A549 treated with Mapracorat at 1 μM for 4 hours (cell line): ENCODE measurements at places on chromosomes 5 and 9. TPM values are rescaled to one million over a fixed set of nuclear protein-coding genes. Genes with fewer than 3 reads are reported as not detected.

JMY gene
- total RNA-seq = 2.2 to 3.4 TPM (median 3.0 TPM) in 5 replicates

WHRN gene
- 5.0 to 8.2 TPM (median 6.9 TPM) in 5 replicates for total RNA-seq

CAST gene
- total RNA-seq = 138 to 185 TPM (median 177 TPM) in 5 replicates

NME5 gene
- not detected in 5 replicates for total RNA-seq

PRXL2C gene
- total RNA-seq = 15.3 to 18.7 TPM (median 18.0 TPM) in 5 replicates

WNT8A gene
- total RNA-seq = not detected in 5 replicates

IFNA13 gene
- total RNA-seq = not detected in 5 replicates

SPATA31E1 gene
- not detected in 5 replicates for total RNA-seq

CDKN2A gene
- total RNA-seq = not detected in 5 replicates

ORM1 gene
- total RNA-seq = not detected in 5 replicates
